T-helper 2 cell treated with Interferon-gamma antibody and Interleukin-4, amounts not matched to agents 5 μg/mL and 100 μg/mL, for 36 hours (primary cell): ENCODE measurements at places on chromosomes 16 and 17.
A peak's percentile ranks its signal among the peaks of the same experiment; 100 is the strongest.

DNA sequence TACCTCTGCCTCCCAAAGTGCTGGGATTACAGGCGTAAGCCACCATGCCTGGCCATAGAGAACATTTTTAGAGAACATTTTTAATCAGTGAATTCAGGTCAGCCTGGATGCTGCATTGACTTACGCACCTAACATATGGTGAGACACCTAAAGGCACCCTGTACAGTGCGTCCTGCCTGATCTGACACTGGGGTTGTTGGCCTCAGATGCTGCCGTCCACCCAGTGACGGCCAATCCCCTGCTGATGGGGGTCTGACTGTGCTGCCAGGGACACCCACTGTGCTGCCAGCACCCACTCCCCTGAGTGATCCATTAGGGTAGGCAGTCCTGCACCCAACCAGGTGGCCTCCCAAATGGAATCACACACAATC is 38.5 kb downstream of the WNT3 start:
- no peak for DNase-seq

- no peak for DNase-seq
These were observed 45.8 kb upstream of the TAOK1 start for GRCh38 chr17:29344201-29344856.

GRCh38 chr16:27458258-27458657 is 56.3 kb downstream of the IL21R start:
- no peak for DNase-seq

- DNase-seq, result no peak
These were observed 159.4 kb upstream of the HSBP1 start for GRCh38 chr16:83648347-83648746.

DNA sequence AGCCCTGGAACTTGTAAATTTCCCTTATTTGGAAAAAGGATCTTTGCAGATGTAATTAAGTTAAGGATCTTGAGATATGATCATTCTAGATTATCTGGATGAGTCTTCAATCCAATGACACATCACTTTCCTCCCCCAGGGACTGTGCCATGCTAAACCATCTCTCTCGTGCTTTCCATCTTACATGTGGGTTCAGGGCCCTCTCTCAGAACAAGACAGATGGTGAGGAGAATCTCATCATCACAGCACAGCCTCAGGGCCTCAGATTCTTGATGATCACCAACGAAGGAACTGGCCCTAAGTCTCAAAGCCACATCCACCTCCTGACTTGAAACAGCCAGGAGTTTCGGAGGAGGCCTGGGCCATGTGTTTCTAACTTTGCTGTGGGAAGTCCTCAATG is 78.7 kb downstream of the LITAF start:
- DNase-seq, result no peak

DNA sequence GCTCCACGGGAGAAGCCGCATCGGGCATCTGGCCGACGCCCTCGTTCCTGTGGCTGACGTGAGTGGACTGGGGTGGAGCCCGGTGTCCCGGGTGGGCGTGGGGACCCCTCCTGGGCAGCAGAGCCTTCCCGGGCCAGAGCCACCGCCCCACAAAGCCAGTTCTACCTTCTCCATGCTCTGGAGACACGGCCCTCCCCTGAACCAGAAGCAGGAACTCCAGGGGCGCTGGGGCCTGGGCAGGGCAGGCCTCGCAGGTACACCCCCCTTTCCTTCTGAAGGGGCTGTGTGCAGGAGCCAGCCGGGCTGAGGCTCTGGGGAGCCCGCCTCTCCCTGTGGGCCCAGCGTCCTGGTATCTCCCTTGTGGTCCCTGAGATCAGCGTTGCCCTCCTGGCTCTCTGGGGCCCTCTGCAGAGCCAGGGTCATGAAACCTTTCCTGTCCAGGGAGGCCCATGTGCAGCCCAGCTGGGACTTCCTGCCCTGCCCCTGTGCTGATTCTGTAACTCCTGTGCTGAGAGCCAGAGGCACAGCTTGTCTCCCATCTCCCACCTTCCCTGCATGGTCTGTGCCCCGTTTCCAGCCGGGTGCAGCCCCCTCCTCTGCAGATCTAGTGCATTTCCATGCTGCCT is 6.5 kb downstream of the PIGQ start:
- DNase-seq, result no peak

DNA sequence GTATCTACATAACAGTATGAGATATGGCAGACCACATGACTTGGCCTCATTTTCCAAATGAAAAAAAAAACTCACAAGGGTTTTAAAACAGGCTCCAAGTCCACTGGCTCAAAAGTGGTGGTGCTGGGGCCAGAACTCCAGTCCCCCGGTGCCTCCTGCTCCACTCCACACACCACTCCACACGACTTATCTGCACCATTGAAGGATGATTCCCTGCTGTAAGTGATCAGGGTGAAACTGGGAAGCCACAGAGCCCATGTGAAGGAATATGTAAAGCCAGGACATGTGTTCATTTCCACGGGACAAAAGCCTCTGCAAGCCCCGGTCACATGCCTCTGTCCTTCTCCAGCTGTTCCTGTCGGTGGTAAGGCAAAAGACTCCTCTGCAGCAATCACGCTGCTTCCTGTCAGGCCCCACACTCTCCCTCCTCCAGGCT is 97.2 kb downstream of the ZNF18 start:
- no peak for DNase-seq

GRCh38 chr17:80146121-80147034 is 550 bp downstream of the EIF4A3 start:
- DNase-seq, result no peak

DNA sequence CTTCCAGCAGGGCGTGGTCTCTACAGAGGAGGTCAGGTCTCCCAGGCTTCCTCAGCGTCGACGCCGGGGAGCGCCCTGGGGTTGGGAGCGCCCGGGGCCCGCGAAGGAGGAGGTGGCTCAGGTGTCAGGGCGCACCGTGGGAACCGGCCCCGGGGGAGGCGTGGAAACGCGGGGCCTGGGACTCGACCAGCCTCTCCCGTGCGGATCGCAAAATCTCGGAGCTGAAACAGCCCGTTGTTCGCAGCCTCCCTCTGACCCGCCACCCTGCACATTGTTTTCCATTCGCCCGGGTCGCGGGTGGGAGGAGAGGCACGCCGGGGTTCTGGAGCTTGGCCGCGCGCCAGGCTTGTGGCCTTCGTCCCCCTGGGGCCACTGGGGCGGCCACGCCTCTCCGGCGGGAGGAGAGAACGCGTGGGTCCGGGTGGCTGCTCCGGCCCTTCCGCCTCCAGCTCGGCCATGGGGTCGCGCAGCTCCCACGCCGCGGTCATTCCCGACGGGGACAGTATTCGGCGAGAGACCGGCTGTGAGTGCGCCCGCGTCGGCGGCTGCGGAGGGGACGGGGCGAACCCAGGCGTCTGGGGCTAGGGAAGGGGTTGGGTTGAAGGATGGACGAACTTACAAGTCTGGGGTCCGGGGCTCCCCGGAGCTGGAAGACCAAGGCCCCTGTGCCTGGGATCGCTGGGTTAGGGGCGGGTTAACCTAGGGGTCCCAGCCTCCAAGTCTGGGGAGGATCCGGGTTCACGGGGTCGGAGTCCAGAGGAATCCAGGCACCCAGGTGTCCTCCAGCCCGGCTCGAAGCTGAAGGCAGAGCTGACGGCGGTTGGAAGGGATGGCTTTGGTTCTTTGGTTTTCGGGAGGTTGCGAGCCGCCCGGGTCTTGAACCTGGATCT is at the start of gene CHP2:
TSS of gene CHP2 (plus strand) at position 433 of the 890 bp plus-strand sequence. CDS start at position 457, 24 bp downstream.
- no peak for DNase-seq

DNA sequence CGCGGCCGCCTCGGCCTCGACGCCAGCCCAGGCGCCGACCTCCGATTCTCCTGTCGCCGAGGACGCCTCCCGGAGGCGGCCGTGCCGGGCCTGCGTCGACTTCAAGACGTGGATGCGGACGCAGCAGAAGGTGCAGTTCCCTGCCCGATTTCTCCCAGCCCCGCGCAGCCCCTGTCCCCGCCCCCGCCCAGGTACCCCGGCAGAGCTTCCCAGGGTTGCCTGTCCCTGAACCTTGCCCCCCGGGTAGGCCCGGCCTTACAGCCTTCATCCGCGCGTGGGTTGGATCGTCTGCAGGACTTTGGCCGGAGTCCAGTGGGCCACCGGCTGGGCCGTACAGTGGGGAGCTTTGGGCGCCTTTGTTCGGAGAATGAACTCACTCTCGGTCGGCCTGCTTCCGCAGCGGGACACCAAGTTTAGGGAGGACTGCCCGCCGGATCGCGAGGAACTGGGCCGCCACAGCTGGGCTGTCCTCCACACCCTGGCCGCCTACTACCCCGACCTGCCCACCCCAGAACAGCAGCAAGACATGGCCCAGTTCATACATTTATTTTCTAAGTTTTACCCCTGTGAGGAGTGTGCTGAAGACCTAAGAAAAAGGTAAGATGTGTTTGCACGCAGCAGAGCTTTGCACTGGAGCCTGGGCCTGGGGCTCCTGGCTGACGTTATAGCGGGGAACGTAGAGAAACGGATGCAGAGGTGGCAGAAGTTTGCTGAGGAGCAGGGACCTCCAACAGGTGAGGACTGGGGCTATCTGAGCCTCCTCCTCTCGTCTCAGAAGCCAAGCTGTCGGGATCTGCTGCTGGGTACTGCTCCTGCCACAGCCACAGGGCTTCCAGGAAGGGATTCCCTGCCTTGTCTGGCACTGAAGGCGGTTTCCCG is 593 bp downstream of the GFER start:
- DNase-seq, result no peak

DNA sequence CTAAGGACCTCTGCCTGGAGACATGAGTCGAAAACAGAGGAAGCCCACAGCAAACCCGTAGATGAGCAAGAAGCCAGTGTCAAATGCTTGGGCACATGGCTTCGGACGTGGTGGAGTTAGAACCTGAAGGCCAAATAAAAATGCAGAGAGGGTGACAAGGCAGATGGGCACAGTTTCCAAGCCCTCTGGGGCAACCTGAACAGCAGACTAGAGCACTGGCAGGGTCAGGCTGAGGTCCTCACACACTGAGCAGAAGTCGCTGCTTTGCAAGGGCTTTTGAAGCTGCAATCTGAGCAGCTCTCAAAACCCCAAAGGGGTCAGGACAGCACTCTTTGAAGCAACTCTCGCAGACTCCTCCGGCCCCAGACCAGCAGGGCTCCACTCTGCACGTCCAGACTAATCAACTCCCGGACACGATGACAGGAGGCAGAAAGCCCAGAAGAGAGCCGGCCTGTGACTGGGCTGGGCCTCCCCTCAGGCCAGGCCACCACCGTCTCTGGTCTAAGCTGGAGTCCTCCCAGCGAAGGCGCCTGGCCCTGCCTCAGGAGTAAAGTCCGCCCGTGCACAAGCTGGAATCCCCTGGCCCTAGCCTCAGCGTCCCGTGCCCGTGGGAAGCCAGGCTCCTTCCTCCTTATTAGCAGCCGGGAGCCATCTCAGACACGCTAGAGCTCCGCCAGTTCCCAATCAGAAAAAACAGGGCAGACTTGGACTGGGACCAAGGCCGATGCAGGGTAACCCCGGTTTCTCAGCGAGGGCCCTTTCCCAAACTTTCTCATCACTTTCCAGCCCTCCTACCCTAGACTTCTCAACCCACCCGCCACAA is 924 bp downstream of the SMARCD2 start:
- peak; percentile 13 for DNase-seq

DNA sequence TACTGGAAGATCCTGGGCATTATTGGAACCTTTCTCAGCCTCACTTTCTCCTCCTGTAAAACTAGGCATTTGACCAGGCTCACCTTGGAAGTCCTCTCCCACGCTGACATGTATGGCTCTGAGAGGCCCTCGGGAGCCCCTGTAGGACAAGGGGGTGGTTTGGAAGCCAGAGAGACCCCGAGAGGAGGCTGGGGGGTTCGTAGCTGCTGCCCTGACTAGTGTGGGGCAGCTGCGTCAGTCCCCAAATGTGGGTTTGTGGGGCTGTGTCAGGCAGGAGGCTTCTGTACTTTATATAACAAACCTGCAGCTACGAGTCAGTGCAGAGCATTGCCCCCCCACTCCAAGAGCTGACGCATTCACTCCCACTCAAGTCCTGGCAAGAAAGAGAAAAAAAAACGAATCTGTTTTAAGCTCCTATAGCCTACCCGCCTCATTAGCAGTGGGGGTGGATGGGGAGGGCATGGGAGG is 1.8 kb downstream of the CX3CL1 start:
- DNase-seq, result no peak

GRCh38 chr17:65630502-65630901 is 69.1 kb upstream of the AXIN2 start:
- DNase-seq, result no peak

DNA sequence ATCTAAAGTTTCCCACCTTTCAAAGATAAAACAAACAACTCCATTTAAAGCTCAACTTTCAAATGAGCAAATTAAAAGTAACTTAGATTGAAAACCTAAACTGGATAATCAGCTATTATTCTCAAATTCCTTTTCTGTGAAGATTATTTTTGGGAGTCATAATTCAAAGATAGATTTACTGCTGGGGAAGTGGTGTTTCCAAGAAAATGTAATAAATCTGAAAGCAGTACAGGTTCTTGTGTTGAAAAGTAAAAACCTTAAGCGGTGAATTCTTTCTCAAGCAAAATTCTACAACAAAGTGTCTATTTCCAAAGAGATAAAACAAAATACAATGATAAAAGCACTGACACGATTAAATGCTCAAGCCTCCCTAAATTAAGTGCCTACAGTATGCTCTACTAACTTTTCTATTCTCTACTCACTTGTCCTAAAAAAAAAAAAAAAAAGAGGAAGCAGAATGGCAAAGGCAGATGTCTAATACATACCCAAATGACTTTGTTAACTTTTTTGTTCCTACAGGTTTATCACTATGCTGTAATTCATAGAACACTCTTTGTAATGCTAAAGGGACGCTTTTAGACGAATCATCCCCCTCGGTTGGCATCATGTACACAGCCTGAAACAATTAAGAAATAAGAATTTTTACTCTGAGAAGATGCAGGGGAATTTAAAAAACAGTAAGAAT is 34.5 kb downstream of the LITAFD start:
- no peak for DNase-seq

DNA sequence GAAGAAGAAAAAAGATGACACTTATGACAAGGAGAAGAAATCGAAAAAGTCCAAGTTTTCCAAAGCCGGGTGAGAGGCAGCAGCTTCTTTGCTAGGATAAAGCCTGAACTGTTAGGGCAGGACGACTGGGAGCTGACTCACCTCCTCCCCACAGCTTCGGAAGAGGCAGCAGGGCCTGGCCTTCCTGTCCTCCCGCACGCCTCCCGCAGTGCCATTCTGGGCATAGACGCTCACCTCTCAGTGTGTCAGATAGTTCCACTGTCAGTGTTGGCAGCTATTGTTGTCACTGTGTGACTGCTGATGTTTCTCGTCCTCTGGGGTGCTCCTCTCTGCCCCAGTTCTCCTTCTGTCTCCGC is 12.6 kb downstream of the UBN1 start:
- DNase-seq, result no peak
